ENCODE measurements at places on chromosomes 13 and 19. TPM values are rescaled to one million over a fixed set of nuclear protein-coding genes. Genes with fewer than 3 reads are reported as not detected.

DNA sequence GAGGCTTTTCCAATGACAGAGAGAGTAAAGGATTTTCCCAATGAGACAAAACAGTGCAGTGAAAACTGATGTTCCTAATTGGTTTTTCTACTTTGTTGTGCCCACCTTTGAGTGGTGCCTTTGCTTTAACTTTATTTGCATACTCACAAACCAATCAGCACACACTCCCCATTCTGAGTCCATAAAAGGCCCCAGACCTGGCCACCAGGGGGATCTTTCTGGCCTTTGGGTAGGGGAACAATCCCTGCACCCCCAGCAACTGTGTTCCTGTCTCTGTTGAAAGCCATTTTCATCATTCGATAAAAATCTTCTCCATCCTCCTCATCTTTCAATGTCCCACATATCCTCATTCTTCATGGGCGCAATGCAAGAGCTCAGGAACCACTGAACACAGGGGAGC, 252.8 kb downstream of the B3GLCT start:
- H3K27ac ChIP-seq: no peak overlapping the region
- H3K36me3 ChIP-seq: no peaks in the 10 kb centered on the region
- H3K27me3 ChIP-seq: no peaks in the 10 kb centered on the region
- no peaks in the 10 kb centered on the region for H3K4me1 ChIP-seq
- DNase-seq: no peak

Gene FSD1
- not detected for total RNA-seq

DNA sequence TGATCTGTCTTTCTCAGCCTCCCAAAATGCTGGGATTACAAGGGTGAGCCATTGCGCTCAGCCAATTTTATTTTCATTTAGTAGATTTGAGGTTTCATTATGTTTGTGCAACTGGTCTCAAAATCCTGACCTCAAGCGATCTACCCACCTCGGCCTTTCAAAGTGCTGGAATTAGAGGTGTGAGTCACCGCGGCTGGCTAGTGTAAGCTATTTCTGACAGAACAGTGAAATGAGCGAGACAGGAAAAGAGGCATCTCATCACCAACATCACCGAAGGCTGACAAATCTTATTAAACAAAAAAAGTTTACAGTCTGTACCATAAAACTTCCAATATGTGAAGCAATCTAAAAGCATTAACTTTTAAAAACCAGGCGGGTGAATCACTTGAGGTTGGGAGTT, 12.2 kb upstream of the ZNF888 start:
- no peaks in the 10 kb centered on the region for H3K36me3 ChIP-seq
- no peaks in the 10 kb centered on the region for H3K27me3 ChIP-seq
- no peak for DNase-seq

DNA sequence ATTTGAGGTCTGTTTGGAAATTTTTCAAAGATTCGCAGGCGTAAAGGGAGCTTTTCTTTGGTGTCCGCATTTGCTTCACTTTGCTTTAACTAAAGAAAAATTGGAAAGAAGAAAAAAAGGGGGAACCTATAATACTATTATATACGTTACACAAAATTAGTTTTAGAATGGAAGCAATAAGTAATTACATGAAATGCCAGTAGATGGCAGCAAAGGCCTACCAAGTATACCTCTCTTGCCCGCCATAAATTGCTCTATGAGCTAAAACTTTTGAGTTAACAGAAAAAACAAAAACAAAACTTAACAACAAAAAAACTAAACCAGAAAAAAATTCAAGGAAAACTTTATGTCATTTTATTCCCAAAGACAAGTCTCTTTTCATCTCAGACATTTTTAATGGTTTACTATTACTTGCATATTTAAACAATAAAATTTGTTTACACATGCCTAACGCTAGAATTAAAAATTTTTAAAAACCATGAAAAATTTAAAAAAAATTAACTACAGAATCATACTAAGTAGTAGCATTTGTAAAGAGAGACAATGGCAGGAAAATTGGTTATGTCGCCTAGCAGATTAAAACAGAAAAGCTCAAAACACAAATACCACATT, 271.4 kb downstream of the NALCN start:
- DNase-seq: no peak
- H3K4me1 ChIP-seq: no peaks in the 10 kb centered on the region
- H3K27ac ChIP-seq: no peak overlapping the region
- no peaks in the 10 kb centered on the region for H3K36me3 ChIP-seq

Gene UBAC2
- 44.4 TPM for total RNA-seq

Gene CGB3
- total RNA-seq: not detected
